ENCODE measurements at places on chromosomes 2 and 18.

GRCh38 chr18:5982332-5982731, 87.0 kb upstream of the TMEM200C start:
- no peak for DNase-seq

DNA sequence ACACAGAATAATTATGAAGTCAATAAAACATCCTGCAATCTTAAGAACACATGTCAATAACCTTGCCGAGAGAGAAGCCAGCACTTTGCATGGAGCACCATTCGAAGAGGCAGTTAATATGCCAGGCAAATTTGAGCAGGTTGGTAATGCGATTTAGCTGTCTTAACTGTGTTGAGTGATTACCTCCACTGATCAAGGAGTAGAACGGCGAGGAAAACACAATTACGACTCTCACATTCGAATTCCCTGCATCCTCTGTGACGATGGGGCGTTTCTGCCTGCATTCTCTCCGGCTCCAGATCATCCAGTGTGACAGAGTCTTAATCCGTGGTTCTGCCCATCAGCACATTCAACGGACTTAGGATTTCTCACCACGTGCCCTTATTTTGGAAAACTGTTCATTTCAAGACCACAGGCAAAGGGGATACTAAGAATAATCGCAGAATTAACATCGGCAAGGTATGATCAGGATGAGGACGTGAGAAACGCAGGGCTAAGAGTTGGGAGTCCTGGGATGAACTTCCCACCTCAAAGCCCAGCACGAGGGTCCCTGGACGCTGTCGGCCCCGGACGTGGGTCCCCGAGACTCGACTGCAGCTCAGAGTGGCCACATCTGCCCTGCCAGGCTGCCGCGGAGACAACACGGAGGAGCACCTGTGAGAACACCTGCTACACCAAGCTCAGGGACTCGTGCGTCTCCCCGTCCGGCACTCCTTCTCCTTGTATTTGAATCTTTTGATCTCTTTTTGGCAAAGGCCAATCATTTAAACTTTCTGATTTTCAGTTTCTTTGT, 499.2 kb upstream of the SALL3 start:
- no peak for DNase-seq

DNA sequence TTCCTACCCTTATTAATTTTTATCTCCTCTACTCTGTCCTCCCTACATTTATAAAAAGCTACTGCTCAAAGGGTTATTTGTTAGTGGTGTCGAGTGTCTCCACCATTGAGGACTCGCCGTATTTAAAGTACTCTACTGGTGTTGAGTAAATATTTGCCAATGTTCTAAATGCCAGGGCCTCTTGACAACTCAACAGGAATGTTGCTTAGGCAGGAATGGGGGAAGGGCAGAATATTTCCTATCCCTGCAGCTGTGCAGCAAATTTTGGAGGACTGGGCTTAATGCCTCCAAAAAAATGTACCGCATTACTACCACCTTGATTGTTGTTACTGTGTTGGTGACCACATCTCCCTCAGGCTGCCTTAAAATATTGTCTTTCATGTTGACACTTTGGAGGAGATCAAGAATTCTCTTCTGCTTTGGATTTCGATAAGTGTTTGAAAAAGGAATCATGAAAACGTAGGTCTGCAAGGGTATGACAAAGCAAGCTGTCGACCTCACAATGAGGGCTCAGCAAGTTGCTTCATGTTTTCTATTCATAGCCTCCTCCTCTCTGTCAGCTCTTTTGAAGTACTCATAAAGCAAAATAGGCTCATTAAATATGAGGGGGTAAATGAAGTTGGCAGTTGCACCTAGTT, 84.3 kb downstream of the EFEMP1 start:
- DNase-seq: peak; percentile 84

DNA sequence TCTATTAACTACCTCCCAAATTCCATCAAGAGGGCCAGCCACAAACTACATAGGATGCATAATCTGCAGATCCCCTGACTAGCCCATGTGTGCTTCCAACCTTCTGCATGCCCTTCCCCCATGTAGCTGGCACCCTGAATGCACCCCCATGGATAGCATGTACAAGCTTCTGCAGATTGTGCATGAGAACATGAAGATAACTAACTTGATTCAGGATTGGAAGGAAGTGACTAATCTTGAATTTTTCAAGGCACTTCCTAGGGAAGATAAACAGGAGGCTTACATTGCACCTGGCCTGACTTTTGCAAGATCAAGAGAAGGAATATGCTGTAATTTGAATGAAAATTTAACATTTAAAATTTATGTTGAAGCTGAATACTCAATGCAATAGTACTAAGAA, 66.7 kb downstream of the CDC42EP3 start:
- DNase-seq: peak; percentile 14

GRCh38 chr2:206328974-206329373, 54.5 kb downstream of the ZDBF2 start:
- DNase-seq: no peak

GRCh38 chr2:153873052-153874048, 1.6 kb downstream of the GALNT13 start:
- DNase-seq: no peak

DNA sequence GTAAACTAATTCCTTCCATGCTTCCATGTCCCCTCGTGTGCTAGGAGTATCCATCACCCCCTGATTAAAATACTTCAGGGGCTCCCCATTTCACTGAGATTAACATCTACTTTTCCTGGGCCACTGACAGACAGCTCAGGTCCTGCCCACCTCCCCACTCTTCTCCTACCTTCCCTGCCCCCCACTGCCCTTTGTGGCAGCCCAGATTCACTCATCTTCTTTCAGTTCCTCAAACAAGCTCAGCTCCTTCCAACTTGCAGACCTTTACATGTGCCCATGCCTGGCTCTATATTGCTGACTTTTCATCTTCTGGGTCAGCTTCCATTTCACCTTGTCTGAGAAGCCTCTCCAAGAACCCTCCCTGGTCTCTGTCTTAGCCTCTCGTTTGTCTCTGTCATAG, 12.0 kb downstream of the RUFY4 start:
- no peak for DNase-seq

DNA sequence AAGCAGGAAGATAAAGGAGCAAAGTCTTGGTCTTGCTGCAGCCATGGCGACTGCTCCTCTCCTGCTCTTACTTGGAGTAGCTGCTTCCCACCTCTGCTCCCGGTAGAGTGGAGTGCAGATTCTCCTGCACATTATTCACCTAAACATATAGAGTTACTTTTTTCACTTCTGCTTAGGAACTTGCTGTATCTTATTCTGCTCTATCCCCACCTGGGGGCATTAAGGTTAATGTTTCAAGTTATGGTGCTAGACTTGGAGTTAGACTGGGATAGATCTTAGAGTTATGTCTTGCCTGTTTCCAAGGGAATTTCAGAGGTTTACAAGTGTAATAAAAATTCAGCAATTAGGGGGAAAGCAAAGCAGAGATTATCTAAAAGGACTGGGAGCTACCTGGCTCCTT, 144.2 kb downstream of the SETBP1 start:
- no peak for DNase-seq

- DNase-seq: no peak
These were observed 223.1 kb downstream of the RBM43 start for GRCh38 chr2:151038516-151038915.

DNA sequence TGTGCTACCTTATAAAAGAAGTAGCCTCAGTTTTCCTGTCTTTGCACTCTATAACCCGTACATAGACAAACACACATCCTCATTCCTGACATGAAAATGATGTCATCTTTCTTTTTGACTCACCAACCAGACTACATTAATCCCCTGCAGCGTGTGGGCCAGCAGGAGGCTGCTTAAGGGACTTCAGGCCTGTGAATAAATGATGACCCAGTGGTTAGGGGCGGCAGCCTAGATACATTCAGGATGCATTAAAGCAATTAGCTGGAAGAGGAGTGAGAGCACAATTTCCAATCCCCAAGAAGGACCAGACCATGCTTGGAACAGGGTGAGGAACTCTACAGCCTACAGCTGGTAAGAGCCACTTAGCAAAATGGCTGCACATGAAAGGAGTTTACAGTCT, 57.3 kb upstream of the KLF7 start:
- DNase-seq: peak; percentile 55

GRCh38 chr18:33700513-33700976, 122.5 kb downstream of the ASXL3 start:
- DNase-seq: no peak

GRCh38 chr2:198659096-198659870, 798.5 kb downstream of the SATB2 start:
- DNase-seq: no peak

GRCh38 chr2:158484892-158485556, 28.3 kb downstream of the PKP4 start:
- no peak for DNase-seq

- DNase-seq: peak; percentile 29
These were observed 309.8 kb downstream of the C1D start for GRCh38 chr2:67752969-67753368.

GRCh38 chr18:26134107-26134506, 438 bp downstream of the PSMA8 start:
- DNase-seq: no peak

DNA sequence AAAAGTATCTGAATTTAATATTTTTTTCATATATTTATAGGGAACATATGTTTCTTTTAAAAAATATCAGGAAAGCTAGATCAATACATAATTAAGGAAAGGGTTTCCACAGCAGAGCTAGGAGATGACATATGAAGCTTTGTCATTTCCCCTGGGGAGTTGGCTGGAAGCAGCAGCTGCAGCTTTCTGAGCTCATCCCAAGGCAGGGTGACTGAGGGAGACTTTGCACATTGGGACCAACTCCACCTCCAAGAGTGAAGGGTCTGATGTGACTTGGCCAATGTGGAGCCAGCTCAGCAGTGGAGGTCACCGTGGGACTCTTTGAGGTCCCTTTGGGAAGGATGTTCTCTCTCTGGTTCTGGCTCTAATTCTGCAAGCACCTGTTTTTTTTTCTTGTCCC, 315.1 kb downstream of the RDH14 start:
- no peak for DNase-seq

GRCh38 chr2:157559461-157559860, 69.2 kb downstream of the ACVR1C start:
- no peak for DNase-seq

GRCh38 chr18:73835656-73836364, 311.8 kb downstream of the FBXO15 start:
- no peak for DNase-seq

GRCh38 chr2:71936076-71937030, 211.3 kb downstream of the CYP26B1 start:
- no peak for DNase-seq

GRCh38 chr2:37501113-37501512, 156.7 kb downstream of the QPCT start:
- no peak for DNase-seq

DNA sequence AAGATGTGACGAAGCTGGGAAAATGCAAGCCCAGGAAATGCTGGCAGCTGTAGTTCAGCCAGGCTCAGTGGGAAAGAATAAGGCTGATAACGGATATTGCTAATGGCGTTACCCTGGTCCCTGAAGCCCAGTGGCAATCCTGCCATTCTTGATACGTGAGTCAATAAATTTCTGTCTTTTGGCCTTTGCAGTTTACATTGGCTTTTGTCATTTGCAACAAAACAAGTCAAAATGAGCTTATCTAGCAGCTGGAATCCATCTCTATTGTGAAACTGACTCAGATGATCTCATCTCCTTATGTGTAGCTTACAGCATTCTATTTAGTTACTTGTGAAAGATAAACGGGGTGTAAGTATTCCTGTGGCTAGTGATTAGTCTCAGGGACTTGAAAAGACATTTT, 43.8 kb downstream of the ARL6IP6 start:
- no peak for DNase-seq

GRCh38 chr2:213688133-213688532, 403.9 kb downstream of the SPAG16 start:
- DNase-seq: no peak

DNA sequence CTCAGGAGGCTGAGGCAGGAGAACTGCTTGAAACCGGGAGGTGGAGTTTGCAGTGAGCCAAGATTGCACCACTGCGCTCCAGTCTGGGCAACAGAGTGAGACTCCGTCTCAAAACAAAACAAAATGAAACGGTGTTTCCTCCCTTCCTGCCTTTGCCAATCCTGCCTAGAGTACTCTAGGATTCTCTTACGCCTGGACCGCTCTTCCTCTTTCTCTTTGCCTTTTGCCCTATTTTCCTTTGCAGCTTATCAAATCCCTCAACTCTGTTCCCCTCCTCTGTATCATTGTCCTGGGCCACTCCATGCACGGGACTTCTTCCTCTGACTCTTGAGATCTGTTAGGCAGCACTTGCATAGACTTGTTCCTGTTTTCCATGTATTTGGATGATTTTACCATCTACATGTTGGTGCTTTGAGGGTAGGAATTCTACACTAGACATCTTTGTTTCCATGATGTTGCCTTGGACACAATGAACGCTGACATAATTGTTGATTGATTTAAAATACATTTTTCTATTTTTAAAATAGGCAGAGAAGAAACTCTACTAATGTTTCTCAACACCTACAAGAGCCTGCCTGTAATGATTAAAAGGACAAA, 24.8 kb upstream of the ACYP2 start:
- DNase-seq: no peak

DNA sequence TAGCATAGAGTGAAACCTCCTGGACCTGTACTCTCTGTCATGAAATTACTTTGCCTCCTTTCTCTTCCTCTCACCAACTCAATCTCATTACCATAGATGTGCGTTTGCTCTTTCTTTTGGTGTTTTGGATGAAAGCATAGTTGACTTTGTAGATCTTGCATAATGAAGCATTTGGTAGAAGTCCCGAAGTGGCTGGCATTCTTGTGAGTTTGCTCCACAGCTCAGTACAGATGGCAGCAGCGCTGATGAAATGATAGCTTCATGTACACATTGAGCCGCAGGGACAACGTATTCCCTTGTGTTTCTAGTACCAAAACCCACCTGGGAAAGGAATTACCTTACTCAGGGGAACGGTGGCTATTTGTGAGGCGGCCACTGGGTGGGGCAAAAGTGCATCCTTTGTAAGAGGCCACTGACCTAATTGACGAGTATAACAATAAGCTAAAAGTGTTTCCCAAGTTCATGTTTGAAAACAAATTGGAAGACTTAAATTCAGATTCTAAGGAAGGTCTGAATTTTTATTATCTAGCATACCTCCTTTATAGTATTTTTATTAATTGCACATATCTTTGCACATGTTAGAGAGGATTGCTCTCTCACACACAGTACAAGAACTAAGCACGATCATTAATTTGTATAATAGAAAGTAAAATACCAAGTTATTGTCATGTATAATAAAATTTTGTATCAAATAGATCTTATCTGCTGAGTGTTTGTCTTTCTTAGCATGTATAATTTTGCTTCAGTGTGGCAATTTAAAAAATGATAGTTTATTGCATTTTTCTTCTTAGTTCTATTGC, 25.4 kb upstream of the CDH7 start:
- no peak for DNase-seq

DNA sequence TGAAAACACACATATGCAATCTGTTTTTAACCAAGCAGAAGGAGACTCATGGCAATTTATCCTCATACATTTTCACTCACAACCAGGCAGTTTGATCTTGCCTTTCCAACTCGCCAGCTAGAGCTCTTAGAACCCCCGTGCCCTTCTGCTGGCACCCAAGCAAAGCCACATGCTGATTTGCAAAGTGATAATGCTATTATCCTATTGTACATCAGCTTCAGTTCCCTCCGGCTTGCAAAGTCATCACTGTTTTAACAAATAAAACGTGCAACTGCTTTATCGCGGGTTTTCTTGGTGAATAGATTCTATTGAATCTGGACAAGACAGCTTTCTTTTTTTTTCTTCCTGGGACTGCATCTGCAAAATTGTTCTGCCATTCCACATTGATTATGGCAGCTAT, 314.6 kb downstream of the LNPK start:
- no peak for DNase-seq
